ENCODE measurements at places on chromosomes 3 and 15. TPM values are rescaled to one million over a fixed set of nuclear protein-coding genes. Genes with fewer than 3 reads are reported as not detected.

Gene XCR1
- total RNA-seq: not detected

Gene TNFSF10
- total RNA-seq: not detected

Gene LYZL4
- total RNA-seq: not detected

Gene MAN2A2
- 25.9 TPM for total RNA-seq

Gene BTBD1
- 169 TPM for total RNA-seq

Gene A4GNT
- total RNA-seq: not detected

Gene PRTG
- 1.7 TPM for total RNA-seq

Gene SKOR1
- total RNA-seq: 0.05 TPM

Gene HHLA2
- total RNA-seq: not detected

Gene TOP2B
- total RNA-seq: 81.5 TPM

Gene ITIH1
- not detected for total RNA-seq

Gene GOLGA6L7
- total RNA-seq: not detected

Gene KLHL40
- total RNA-seq: 67.1 TPM
